ENCODE measurements at places on chromosomes 3 and 15.

DNA sequence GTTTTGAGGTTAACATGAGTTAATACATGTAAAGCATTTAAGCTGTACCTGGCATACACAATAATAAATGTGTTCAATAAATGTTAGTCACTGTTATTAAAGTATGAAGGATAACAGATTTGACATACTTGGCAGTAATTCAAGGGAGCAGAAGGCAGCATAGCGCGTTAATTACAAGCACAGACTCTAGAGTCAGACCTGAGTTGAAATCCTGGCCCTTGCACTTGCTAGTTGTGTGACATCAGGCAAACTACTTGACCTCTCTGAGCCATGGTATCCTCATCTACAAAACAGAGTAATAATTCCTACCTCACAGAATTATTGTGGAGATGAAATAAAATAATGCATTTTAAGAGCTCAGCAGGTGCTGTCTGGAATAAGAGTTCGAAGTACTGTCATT, 5.4 kb downstream of the IFT122 start:
- no peak for DNase-seq

GRCh38 chr3:157477441-157477840, 25.8 kb downstream of the VEPH1 start:
- no peak for DNase-seq

DNA sequence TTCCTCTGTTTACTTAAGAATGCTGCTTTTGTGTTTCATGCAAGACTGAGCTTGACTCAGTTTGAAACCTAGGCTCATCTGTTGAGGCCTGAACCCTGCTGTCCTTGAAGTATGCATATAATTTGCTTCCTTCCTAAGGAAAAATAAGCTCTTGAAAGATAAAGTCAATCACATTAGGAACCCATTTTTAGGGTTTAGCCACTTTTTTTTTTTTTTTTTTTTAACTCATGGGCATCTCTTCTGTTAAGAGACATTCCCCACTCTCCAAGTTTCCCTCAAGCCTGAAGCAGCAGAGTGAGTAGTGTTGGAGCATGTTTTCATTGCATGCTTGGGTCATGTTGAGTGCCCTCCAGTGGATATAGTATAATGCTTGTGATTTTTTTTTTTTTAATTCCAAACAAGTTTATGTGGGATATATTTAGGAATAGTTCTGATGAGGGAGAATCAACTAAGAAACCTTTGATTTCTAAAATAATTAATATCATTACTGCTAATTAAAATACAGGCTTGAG, 3.6 kb downstream of the CTNNB1 start:
- no peak for DNase-seq

GRCh38 chr3:37086918-37087317, 87.5 kb downstream of the LRRFIP2 start:
- DNase-seq = no peak

DNA sequence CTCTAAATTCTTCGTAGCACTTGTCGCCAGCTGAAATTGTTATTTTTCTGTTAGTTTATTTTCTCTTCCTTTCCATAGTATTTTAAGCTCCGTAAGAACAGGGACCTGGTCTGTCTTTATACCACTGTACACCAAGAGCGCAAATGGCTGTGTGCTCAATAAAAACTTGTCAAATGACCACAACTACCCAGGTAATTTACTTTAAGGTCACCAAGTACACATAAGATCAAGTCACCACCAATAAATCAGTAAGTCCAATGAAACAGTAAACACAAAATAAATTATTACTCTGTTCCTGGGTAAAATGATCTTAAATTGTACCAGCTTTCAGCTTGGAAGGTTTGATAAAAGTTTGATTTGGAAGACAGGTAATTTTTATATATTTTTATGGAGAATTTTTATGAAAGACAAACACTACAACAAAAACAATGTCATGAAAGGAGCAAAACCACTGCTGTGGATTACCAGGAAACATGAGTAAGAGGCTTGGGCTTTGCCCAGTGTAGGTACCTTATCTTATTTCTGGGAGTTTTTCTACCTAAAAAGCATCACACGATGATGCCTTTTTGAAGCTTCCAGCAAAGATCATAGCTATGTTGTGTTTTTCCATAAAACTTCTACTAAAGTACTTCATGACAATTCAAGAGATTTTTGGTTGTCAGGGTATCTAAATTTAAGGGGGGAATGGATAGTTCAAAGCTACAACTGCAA, 406.8 kb downstream of the SHQ1 start:
- DNase-seq = no peak

- DNase-seq = no peak
Observed at GRCh38 chr3:120052677-120053076, 41.6 kb downstream of the GSK3B start.
